Tongue (tissue), 3 donors: ENCODE measurements at places on chromosomes 12 and 14.
A peak's percentile ranks its signal among the peaks of the same experiment; 100 is the strongest.

- peak; percentile 71 for DNase-seq
These were observed 1.8 kb downstream of the COX6A1 start for GRCh38 chr12:120439646-120440247.

DNA sequence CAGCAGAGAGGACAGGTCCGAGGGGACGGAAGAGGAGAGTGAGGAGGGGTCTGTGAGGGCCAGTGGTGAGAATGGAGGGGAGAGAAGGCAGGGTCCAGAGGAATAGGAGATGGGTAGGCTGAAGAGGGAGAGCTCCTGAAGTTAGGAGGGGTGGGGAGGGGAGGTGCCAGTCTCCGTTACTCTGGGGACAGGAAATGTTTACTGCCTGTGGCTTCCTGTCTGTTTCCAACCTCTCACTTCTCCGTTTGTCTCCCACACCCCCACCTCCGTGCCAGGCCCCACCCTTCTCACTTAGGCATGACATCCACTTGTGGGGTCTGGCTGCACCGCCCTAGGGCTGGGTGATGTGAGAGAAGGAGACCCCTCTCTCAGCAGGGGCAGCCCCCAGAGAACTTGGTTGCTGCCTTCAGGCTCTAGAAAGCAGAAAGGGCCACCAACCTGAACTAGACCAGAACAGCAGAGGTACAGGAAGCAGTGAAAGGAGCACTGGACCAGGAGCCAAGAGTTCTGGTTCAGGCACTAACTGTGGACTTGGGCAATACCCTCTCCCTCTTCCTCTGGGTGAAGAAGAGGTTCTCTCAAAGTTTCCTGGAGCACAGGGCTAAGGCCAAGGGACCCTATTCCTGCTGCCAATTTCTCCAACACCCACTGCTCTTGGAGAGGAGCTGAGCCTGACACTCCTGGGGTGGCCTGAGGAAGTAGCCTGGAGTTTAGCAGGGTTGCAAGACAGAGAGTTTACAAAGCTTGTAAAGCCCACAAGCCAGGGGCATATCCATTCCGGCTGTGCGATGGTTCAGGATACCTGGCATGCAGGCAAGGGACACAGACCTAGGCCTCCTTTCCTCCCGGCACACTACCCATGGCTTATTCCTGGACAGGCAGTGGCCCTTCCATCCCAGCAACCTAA lies 5.5 kb downstream of the ITGA5 start:
- DNase-seq, result no peak

GRCh38 chr12:95955549-95956159 lies 12.5 kb downstream of the AMDHD1 start:
- DNase-seq, result no peak

- DNase-seq, result peak; percentile 80
These were observed 36.3 kb upstream of the NPFF start for GRCh38 chr12:53543539-53543938.

GRCh38 chr14:100865682-100866591 lies 37.6 kb downstream of the RTL1 start:
- DNase-seq, result no peak

DNA sequence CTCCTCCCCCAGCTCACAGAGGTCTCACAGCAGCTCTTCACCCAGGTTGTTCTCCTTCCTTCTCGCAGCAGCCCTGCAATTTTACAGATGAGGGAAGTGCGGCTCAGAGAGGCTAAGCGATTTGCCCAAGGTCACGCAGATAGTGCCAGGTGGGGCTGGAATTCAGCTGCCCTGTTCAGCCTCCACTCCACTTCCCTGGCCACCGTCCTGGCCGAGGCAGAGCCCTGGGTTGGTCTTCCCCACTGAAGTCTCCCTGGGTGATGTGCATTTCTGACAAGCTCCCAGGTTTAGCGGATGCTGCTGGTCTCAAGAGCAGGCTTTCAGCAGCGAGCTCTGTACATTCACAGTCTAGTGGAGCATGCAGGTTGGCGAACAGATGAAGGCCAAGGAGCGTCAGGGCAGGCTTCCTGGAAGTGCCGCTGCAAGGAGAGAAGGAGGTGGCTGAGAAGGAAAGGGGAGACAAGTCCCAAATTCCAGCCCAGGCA lies 28.9 kb upstream of the EML1 start:
- DNase-seq, result no peak

- no peak for DNase-seq
These were observed 118.9 kb downstream of the C12orf75 start for GRCh38 chr12:105449431-105449830.

- DNase-seq, result no peak
These were observed 104.2 kb downstream of the ADGRD1 start for GRCh38 chr12:131057722-131058515.

DNA sequence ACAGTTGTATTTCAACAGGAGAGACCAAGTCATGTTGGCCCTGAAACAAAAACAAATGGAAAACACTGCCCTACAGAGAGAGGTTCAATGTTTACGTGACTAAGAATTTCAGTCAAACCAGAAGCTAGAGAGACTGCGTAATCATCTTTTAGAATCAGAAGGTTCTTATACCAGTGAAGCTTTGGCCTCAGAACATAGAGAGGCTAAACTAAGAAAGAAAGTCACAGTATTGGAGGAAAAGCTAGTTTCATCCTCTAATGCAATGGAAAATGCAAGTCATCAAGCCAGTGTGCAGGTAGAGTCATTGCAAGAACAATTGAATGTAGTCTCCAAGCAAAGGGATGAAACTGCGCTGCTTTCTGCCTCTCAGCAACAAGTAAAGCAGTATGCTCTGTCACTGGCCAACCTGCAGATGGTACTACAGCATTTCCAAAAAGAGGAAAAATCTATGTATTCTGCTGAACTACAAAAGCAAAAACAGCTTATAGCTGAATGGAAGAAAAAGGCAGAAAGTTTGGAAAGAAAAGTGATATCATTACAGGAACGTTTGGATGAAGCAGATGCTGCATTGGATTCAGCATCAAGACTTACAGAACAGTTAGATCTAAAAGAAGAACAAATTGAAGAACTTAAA lies 32.5 kb upstream of the NUAK1 start:
- DNase-seq, result no peak

DNA sequence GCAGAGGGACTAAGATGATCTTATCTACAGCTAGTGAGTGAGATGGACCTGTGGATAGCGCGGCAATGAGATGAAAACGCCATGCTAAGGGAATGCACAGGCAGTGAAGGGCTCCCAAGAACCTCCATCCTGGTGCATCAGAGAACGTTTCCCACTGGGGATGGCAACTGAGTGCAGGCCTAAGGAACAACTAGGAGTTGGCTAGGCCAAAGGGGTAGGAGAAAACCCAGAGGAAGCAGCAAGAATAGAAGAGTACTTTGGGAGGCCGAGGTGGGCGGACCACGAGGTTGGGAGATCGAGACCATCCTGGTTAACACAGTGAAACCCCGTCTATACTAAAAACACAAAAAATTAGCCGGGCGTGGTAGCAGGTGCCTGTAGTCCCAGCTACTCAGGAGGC lies 24.6 kb upstream of the BATF start:
- no peak for DNase-seq

DNA sequence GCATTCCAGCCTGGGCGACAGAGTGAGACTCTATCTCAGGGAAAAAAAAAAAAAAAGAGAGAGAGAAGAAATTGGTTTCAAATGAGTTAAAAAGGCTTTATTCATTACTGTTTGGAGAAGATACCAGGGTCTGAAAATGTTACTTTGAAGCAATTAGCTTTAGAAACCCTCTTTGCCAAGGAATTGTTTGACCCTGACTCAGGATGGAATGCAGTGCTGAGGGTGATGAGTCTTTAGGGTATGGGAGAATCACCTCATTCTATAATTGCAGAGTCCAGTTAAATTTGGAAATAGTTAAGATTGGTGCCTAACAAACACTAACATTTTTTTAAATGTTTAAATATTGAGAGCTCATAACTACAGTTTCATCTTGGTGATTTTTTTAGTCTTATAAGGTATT lies 13.3 kb downstream of the RAP1B start:
- DNase-seq, result no peak

GRCh38 chr14:99043756-99044155 lies 228.2 kb downstream of the BCL11B start:
- DNase-seq, result no peak

GRCh38 chr12:70605976-70606375 lies 31.3 kb downstream of the PTPRB start:
- no peak for DNase-seq

DNA sequence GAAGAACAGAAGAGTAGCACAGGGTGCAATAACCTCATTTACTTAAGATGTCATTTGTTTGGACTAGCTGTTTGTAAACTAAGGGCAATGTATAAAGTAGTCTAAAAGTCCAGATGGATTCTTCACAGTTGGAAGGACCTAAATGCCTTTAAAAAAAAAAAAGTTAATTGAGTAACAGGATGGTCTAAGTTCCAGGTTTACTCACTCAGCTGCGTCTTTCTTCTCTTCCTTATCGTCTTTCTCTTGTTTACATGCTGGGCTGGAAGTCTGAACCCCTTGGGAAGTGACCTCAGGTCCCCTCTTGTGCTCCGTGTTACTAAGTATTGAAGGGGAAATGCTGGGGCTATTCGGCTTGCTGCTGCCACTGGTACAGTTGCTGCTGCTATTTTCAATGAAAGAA lies 82.5 kb downstream of the SH2B3 start:
- DNase-seq, result no peak

- no peak for DNase-seq
These were observed 645.2 kb downstream of the VRK1 start for GRCh38 chr14:97442363-97442762.
